ENCODE measurements at places on chromosomes 5 and 9.

DNA sequence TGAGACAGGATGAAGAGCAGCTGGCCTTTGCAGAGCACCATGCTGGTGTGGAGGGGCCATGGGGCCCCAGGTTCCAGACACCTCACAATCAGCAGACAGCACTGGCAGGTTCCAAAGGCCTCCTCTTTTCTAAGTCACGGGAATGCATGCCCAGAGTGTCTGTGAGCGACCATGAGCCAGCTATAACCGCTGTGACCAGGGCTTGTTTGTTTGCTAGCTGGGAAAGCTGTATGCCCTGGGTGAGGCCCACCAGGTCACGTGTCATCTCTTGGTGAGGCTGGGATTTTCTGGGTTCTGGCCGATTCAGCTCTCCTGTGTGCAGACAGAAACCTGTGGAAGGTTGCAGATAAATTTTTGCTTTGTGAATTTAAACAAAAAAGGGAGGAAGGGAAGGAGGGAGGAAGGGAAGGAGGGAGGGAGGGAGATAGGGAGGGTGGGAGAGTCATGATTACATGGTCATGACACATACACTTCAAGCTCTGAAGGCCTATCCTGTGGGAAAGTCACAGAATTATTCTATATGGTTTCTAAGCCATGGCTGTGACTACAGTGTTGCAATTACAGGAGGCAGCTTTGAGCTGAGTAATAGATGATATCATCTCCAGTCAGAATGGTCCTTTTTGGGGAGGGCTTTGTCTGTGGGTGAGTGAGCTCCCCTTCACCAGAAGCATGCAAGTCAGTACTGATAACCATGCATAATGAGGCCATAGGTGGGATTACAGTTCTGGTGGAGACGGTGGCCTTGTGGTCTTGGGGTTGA lies 37.2 kb downstream of the PAPPA start:
- no peak for DNase-seq

DNA sequence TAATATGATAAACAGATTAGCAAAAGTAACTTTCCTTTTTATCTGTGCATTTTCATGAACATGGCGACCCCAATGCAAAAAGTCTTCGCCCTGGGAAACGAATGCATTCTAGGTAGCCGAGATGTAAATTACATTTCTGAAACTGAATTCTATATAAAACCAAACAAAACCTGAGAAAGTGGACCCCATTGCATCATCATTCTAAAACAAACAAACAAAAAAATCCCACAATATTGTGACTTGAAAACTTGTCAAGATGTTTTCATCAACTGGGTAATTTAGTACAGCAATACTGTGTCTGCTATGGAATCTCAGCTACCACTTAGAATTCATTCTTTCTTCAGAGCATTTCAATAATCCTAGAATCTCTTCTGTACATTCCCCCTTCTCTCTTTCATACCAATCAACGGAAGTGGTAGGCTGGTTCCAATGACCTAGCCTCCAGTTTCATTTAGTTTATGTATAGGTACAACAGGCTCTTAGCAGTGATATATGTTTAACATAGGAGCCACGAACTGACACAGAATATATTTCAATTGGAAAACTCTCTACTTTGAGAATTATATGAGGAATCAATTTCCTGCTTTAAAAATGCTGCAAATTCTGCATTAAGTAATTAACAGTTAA lies 85.6 kb downstream of the FBXW11 start:
- DNase-seq, result no peak

DNA sequence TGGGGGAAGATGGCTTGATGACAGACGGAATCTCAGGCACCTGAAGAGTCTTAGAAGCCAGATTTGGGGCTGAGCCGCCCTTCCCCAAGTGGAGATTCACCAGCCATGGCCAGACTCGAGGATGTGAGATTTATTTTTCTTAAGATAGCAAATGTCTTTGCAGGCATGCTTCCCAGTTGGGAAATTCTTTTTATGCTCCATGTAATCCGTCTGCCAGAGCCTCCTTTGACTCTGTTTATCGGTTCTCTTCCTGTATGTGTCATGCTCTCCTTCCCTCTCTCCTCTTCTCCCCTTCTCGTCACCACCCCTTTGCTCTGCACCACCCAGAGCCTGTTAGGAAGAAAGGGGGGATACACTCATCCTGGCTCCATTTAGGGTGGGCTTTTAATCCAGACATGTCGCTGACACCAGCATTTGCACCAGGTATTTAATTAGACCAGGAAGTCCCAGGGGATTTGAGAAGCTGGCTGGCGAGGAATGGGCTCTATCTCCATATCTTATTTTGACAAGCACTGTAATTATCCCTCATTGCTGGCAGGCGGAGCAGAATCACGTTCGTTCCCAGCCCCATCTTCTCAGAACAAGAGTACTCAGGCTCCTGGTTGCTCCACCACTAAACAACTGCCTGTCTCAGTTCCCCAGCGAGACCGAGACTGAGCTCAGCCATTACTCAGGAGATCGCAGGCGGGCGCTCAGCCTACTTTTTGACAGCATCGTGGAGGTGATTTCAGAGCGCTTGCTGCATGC lies 50.9 kb downstream of the KCNIP1 start:
- DNase-seq, result peak; percentile 82

GRCh38 chr5:60448600-60448999 lies 251.4 kb downstream of the DEPDC1B start:
- no peak for DNase-seq

DNA sequence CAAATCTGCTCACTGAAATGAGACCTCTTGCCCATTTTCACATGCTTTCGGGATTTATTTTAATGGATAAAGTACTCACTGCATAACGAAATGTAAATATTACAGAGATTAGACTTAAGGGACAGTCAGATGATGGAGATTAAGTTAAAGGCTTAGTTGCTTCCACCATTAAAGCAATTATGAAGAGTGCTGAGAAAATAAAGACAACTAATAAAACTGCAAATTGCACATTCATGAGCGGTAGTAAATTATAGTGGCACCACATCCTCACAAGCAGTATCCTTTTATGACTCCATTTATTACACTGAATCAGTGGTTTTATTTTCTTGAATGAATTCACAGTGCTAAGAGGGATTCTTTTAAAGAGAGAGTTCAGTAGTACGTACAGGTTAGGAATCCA lies 76.2 kb upstream of the TMED7 start:
- peak; percentile 64 for DNase-seq

DNA sequence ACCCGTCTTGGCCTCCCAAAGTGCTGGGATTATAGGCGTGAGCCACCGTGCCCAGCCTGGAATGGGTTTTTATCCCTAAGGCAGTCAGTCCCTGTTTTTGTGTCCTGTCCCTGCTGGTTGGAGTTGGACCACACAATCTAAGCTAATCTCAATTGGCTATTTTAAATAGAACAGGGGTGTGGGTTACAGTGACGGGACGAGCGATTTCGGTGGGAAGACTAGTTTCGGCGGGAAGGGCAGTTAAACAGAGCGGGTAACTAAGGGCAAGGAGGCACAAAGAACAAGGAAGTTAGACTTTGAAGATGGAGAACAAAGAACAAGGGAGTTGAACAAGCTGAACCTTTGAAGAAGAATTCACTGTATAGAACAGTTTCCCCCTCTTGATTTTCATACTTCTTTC lies 1.4 kb downstream of the GTF3C5 start:
- DNase-seq, result no peak

GRCh38 chr9:89866701-89867100 lies 261.9 kb downstream of the GADD45G start:
- no peak for DNase-seq

GRCh38 chr5:160296496-160296895 lies 15.9 kb downstream of the CCNJL start:
- no peak for DNase-seq

DNA sequence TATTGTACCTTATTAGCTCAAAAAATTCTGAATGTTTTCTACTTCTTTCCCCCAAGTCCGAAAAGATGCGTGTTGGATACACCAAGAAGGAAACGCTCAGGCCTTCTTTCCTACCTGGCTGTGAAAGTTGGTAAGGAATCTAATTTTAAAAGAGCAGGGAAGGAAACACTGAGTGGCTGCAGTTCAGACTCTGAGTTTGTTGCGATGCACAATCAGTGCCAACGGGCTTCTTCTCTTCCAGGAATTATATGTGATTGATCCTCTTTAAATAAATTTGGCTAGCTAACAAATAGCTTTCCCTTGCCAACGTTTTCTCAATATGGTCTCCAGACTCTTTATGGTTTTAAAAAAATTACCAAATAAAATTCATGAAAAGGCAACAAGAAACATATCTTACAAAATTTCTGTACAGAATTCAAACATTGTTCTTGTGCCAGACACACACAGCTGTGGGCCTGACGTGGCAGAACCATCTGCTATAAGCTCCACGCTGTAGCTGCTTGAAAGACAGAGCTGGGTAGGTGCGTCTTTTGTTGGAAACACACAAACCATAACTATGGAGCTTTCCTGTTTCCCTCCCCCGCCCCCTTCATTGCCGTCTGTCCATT lies 493.1 kb downstream of the ZNF608 start:
- DNase-seq, result no peak

DNA sequence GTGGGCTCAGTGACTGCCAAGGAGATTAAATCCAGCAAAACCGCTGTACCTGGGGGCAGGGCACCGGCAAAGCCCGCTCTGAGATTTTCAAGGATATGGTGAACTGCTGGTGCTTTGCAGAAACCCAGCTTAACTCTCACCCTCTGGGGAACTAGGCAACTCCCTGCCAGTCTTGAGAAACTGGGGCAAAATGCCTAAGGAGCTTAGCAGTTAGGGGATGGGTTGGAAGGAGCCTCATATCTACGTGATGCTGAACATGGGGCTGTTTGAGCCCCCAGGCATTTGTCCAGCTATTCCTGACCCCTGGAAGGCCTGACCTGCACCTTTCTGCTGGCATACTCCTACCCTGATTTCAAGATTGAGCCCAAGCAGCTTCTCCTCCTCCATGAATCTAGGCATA lies 108.6 kb upstream of the TBC1D2 start:
- DNase-seq, result no peak

DNA sequence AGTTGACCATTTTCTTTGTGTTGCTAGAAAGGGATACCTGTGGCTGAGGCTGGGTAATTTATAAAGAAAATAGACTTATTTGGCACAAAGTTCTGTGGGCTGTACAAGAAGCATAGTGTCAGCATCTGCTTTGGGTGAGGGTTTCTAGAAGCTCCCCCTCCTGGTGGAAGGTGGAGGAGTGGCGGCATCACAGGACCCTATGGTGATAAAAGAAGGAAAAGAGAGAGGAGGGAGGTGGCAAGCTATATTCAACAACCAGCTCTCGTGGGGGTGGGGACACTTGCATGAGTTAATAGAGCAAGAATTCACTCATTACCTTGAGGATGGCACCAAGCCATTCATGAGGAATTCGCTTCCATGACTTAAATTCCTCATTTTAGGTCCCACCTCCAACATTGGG lies 2041.4 kb upstream of the CDH9 start:
- DNase-seq, result no peak

GRCh38 chr5:169997798-169998197 lies 17.5 kb upstream of the INSYN2B start:
- no peak for DNase-seq

- no peak for DNase-seq
These were observed 69.4 kb downstream of the PSMB7 start for GRCh38 chr9:124345751-124346281.

DNA sequence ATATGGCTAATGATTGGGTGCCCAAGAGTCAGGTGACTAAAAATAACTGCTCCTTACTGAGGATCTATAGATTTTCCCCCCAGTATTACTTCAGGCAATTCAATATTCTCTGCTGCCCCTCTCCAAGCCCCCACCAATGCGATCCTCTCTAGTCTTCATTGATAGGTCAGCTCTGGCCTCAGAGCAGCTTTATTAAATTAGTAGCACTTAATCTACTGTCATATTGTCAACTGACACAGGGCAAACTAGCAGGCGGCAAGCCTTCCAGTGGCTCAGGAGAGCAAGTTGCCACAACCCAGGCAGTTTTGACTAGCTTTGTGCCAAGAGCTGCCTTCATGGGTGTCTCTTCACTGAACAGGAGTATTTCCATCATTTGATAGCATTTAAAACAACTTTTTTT lies 462.9 kb downstream of the BNC2 start:
- DNase-seq, result no peak

DNA sequence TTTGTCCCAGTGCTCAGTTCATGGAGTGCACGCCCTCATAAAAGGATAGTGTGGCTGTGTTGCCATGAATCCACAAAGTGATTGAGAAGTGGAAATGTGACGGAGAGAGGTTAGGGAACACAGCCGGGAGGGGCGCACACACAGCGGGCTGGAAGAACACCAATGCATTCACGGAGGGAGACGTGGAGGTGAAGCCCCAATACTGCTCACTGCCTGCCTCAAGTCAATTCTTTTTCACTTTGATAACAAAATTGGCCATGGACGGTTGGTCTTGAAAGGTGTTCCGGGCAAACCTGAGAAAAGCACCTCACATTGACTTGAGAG lies 424.1 kb downstream of the MED10 start:
- no peak for DNase-seq

DNA sequence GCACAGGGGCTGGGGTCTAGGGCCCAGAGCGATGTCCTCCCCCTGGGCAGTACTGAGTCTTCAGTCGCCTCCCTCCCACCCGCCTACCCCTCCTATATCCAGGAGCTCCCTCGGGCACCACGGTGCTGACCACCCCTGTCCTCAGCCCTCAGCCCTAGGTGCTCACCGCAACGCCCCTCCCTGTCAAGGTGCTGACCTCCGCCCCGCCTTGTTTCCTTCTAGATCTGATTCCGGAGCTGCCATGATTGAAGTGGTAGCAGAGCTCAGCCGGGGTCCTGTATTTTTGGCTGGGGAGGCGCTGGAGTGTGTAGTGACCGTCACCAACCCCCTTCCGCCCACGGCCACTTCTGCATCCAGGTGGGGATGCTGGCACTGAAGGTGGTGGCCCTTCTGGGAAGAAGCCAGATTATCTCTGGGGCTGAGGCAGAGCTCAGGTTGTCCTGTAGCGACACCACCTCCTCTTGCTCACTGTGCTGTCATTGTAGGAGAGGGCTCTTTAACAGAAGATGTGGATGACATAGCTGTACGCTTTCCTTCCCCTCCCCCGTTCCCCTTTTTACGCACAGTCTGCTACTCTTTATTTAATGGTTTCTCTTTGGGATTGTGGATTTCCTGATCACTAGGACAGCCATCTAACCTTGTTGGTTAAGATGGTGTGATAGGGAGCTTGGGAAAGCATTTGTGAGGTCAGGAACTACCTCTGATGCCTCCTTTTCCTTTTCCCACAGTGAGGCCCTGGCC lies 598 bp downstream of the RGP1 start:
- peak; percentile 12 for DNase-seq

DNA sequence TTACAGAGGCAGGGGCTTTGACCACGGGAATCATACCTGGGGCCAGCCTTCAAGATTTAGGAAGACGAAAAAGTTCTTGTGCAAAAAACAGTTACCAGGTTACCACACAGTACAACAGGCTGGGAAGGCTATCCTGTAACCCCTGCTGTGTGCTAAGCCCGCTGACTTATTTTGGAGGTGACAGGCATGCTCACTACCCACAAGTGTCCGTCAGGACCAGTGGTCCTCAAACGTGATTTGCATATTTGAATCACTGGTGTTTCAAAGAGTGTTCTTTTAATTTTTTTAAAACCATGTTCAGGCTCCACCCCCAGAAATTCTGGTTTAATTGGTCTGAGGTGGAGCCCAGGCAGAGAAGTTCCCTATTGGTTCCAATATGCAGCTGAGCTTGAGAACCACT lies 146.6 kb downstream of the TTLL11 start:
- DNase-seq, result no peak
